ENCODE measurements at places on chromosomes 5 and 9.

DNA sequence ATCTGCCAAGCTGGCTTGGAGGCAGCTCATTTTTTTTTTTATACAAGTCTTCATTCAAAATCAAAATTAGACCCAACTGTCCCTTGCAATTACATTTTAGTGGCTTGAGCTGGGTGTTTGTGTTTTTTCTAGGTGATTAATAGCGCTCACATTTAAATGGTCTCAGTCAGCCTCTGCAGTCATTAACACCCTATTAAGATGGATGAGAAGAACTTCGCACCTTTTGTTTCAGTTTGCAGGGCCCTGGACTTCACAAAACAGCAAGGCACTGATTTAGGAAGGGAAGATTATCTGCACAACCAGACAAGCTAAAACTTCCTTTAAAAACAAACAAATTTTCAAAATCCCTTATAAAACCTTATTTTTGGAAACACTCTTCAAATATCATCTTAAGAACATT, 374.8 kb downstream of the EFNA5 start:
- no peak for DNase-seq

DNA sequence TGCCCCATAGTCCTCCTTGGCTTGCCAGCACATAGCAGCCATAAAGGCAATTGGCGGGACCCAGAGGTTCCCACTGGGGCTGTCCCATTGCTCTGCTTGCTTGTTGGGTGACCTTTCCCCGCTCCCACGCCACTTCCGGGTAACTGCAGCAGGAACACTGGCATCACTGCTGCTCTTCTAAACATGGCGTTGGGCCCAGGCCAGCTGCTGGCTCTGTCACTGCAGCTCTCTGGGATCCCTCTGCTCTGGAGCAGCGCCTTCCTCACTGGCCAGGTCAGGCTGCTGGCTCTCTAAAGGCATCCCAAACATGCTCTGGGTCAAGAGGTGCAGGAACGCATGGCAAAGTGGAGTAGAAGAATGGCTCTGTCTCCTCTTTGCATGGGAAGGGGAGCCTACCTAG, 92.9 kb downstream of the DRD1 start:
- peak; percentile 4 for DNase-seq

- DNase-seq, result no peak
Measured at GRCh38 chr5:59034498-59035186, 451.8 kb downstream of the RAB3C start.

DNA sequence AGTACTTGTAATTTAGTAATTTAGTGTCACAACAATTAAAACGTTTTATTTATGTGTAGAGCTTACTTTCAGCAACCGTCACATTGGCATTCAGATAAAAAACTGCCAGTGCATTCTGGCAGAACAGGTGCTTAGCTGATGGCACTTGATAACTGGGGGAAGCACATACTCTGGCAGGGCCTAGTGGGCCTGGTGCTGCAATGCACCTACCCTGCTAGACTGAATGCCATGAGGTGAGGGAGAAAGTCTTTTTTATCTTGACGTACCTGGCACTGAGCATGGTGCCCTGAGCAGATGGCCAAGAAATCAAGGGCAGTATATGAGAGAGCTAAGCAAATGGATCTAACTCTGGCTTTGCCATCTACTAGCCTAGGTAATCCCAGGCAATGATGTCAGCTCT, 280.6 kb upstream of the EFNA5 start:
- no peak for DNase-seq

DNA sequence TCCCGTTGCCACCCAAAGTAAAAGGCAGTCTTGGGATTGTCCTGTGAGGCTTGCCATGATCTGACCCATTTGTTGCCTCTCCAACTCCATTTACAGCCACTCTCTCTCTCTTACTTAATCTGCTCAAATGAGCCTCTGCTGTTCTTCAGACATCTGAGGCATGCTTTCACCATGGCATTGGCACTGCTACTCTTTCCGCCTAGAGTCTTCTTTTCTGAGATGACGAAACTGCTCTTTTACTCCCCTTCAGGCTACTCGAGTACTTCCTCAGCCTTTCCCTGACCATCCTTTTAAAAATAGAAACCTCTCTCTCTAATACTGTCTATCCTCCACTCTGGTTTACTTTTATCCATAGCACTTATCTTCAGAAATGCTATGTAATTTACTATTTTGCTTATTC, 9.0 kb downstream of the FOCAD start:
- no peak for DNase-seq

DNA sequence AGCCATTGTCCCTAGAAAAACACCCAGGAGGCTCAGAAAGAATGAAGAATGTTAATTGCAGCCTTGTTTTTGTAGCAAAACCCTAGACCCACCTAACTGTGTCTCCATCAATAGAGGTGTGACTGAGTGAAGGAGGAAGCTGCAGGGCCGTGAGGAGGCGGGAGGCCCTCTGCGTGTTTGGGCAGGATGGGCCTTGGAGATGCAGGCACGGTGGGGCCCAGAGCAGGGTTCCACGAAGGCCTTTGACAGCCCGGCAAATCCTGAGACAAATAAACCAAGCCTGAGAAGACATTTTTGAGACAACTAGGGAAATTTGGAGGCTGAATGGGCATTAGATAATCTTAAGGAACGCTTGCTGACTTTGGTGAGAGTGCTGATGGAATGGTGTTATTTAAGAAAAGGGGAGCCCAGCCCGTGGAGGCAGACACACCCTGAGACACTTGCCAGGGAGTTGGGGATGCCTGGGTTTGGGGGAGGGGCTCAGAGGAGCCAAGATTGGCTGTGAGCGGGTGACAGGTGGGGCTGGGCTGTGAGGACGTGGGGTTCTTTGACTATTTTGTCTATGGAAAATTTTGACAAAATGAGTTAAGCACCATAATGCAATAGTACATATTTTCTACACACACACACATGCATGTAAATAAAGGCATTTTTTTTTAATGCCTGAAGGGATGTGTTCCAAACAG, 48.8 kb downstream of the BARX1 start:
- DNase-seq, result no peak

- peak; percentile 88 for DNase-seq
Measured at GRCh38 chr5:157148734-157149615, 6.3 kb upstream of the MED7 start.

- DNase-seq, result peak; percentile 31
Measured at GRCh38 chr5:150671509-150672236, 10.6 kb downstream of the MYOZ3 start.

DNA sequence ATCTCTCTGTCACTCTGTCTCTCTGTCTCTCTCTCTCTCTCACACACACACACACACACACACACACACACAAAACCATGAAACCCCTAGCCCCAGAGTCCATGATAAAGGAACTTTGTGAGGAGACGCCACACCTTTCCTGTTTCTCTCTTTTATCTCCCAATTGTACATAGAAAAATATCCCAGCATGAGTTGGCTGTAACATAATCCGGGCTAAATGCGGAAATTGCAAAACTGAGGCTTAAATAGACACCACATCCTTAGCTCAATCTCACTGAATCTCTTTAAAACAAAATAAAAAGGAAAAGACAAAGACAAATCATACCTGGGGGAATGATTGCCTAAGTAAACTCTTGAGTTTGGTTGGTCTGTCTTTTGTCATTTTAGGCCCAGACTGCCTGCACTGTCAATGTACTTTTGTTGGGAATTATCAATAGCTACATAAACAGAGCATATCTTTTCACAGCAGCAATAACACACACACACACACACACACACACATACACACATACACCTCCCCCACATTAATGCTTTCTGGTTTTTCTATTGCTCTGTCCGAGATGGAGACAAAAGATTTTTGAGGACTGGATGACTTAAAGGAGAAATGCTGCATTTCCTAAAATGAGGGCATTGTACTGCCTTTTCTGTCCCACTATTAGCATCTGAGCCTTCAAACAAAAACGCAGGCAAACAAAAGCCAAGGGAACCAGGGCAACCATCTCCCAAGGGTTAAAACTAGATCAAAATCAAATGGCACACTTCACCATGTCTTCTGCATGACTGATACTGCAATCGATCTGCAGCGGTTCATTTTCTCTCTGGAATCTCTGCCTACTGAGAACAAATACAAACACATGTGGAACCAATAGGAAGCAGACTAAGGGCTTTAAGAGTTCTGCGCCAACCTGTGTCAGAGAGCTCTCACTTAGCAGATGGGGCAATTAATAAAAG, 321.5 kb downstream of the NFIB start:
- DNase-seq, result no peak

DNA sequence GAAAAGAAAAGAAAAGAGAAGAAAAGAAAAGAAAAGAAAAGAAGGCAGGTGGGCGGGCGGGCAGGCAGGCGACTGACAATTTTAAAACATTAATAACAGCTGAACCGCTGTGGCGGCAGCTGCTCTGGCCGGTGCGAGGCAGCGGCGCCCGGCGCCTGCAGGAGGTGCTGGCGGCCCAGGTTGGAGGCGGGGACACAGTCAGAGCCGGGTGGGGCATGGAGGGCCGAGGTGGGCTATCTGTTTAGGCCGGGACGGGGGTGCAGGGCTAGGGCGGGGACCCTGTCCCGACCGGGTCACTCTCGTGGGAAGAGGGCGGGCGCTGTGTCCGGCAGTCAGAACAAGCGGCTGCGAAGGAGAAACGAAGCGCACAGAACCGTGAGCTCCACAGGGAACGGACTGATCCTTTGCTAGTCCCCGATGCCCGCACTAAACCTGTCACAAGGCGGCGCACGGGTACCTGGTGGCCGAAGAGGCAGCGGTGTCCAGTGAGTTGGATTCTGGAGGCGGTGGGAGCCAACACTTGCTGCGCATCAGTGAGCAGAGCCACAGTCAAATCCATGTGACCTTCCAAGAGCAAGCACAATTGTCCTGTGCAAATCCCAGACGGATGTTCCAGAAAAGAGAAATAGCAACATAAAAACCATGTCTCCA, 13.6 kb upstream of the ALDOB start:
- peak; percentile 64 for DNase-seq

GRCh38 chr9:68905129-68905528, 108.8 kb downstream of the PRKACG start:
- no peak for DNase-seq

- no peak for DNase-seq
Measured at GRCh38 chr5:157485811-157486210, 25.8 kb downstream of the NIPAL4 start.

GRCh38 chr9:117116084-117116483, 298.8 kb downstream of the ASTN2 start:
- no peak for DNase-seq

- DNase-seq, result no peak
Measured at GRCh38 chr9:116924462-116925110, 237.5 kb downstream of the TRIM32 start.
